ENCODE measurements at places on chromosomes 7 and 10. TPM values are rescaled to one million over a fixed set of nuclear protein-coding genes. Genes with fewer than 3 reads are reported as not detected.
A peak's percentile ranks its signal among the peaks of the same experiment; 100 is the strongest.

GRCh38 chr7:86328801-86329433 is 314.8 kb upstream of the GRM3 start:
- no peaks in the 10 kb centered on the region for H3K27me3 ChIP-seq
- no peak for DNase-seq
- no peak overlapping the region for H3K4me3 ChIP-seq
- no peak overlapping the region for H3K27ac ChIP-seq
- H3K36me3 ChIP-seq = no peaks in the 10 kb centered on the region

CCDC126 gene
- 17.4 TPM for total RNA-seq

HOXA4 gene
- 0.55 TPM for total RNA-seq

DNA sequence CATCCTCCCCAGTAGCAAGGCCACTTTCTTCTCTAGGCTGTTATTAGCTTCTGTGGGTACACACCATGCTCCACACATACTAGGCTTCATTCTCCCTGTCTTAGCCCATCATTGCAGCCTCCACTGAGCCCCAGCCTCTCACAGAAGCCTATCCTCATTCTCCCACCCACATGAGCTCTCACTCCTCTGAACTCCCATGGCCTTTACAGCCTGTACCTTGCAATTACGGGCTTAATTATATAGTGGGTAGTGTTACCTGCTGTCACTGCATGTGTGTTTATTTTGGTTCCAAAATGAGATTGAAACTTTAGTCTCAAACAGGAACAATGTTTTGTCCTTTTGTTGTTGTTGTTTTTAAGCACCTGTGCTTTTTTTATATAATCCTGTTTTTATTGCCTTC is 460.0 kb downstream of the KCNMA1 start:
- no peak overlapping the region for H3K4me3 ChIP-seq
- no peak overlapping the region for H3K27ac ChIP-seq
- H3K4me1 ChIP-seq = no peaks in the 10 kb centered on the region
- no peak for DNase-seq
- H3K27me3 ChIP-seq = no peaks in the 10 kb centered on the region

GIMAP1 gene
- 5.8 TPM for total RNA-seq

CFAP70 gene
- 1.8 TPM for total RNA-seq

NEUROG3 gene
- not detected for total RNA-seq

DNA sequence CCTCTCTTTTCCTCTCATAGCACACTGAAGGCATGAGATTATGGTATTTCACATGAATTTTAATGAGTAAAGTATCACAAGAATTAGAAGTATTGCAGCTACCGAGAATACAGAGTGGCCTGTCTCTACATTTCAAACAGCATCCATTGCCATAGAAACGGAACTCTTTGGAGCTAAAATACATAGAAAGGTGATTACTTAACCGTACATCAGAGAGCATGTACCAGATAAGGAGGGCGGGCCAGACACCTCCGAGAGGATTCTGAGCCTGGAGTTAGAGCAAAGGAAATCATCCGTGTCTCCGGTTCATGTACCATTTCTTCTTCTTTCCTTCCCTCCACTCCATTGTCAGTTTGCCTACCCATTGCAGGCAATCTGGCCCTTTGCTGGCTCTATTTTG is 196.7 kb downstream of the KLF6 start:
- DNase-seq = no peak
- no peaks in the 10 kb centered on the region for H3K27me3 ChIP-seq
- H3K4me1 ChIP-seq = no peaks in the 10 kb centered on the region

- H3K27me3 ChIP-seq = no peaks in the 10 kb centered on the region
- H3K4me1 ChIP-seq = peaks cover 95% of the 10 kb centered on the region
- DNase-seq = no peak
- H3K4me3 ChIP-seq = no peak overlapping the region
- H3K27ac ChIP-seq = peak overlapping the region; percentile 52
- H3K36me3 ChIP-seq = no peaks in the 10 kb centered on the region
Measured at GRCh38 chr7:6256109-6256483, 16.3 kb downstream of the CYTH3 start.

- no peaks in the 10 kb centered on the region for H3K27me3 ChIP-seq
- no peak for DNase-seq
- no peak overlapping the region for H3K27ac ChIP-seq
- H3K36me3 ChIP-seq = no peaks in the 10 kb centered on the region
- no peak overlapping the region for H3K4me3 ChIP-seq
- peaks cover 14% of the 10 kb centered on the region for H3K4me1 ChIP-seq
Measured at GRCh38 chr10:48364659-48365405, 58.4 kb downstream of the MAPK8 start.

POLR2J2 gene
- total RNA-seq = not detected

DNA sequence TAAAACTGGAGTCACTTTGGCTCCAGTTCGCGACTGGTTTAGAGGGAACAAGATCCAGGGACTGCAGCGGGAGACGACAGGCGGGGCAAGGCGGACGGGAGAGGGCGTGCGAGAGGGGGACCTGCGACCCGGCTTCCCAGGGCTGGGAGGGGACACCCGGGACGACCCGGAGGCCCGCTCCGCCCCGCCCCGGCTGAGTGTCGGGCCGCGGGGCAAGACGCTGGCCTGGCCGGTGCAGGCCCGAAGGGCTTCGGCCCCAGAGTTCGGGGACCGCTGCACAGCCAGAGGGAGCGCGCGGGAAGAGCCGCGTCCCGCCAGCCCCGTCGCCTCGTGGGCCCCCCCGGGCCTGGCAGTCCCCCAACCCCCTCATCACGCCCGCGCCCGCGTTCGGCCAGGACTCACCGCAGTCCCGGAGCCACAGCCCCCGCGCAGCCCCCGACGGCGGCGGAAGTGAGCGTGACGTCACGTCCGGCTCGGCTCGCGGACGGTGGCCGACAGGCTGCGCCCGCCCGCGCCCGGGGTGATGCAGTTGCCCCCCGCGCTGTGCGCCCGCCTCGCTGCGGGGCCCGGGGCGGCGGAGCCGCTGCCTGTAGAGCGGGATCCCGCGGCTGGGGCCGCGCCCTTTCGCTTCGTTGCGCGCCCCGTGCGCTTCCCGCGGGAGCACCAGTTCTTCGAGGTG is at the start of the genes TUBGCP2 and ZNF511:
TSS of gene TUBGCP2 (minus strand) at position 452 of the 679 bp plus-strand sequence. CDS start 5,931 bp downstream, outside the sequence.
TSS of gene ZNF511 (plus strand) at position 494 of the 679 bp plus-strand sequence. CDS start at position 524, 30 bp downstream.
- peak; percentile 89 for DNase-seq
- peak within 1 kb of the TSS; percentile 100 for H3K4me3 ChIP-seq
- peak within 1 kb of the TSS; percentile 96 for H3K27ac ChIP-seq
- peaks cover 38% of the 10 kb centered on the region for H3K36me3 ChIP-seq

- H3K27ac ChIP-seq = no peak overlapping the region
- H3K4me3 ChIP-seq = no peak overlapping the region
- no peaks in the 10 kb centered on the region for H3K4me1 ChIP-seq
- DNase-seq = no peak
Measured at GRCh38 chr7:25758559-25758958, 393.4 kb upstream of the NFE2L3 start.

SLC26A4 gene
- total RNA-seq = not detected

DNA sequence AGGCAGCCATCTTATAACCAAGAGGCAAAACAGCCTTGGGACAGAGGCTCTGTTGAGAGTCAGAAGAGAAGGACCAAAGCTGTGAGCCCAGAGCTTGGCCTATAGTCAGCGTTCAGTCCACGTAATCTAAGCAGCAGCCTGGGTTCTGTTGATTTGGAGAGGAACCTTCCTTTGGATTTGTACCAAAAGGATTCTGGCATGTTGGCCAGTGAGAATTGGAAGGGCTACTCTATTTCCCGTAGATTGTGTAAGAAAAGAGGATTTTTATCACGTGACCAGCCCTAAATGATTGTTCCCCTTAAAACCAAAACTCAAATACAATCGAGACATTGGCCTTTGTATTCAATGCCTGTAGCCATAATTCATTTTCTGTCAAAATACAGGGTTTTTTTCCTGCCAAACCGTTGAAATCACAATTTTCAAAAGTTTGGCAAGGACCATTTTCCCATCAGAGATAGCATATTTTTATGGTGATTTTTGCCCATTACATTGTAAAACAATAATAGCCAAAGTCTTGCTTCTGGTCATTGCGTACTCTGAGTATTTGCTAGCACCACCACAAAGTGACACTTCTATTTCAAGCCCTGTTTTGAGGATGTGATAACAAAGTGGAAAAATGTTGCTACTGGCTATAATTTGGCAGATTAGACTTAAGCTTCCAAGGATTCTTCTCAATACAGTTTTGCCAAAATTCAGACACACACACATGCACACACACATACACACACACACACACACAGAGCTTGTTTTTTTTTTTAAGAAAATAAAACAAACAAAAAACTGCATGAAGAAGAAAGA is 23.1 kb upstream of the BMPER start:
- H3K4me3 ChIP-seq = no peak overlapping the region
- H3K27me3 ChIP-seq = no peaks in the 10 kb centered on the region
- no peaks in the 10 kb centered on the region for H3K36me3 ChIP-seq
- no peaks in the 10 kb centered on the region for H3K4me1 ChIP-seq
- DNase-seq = no peak

DNA sequence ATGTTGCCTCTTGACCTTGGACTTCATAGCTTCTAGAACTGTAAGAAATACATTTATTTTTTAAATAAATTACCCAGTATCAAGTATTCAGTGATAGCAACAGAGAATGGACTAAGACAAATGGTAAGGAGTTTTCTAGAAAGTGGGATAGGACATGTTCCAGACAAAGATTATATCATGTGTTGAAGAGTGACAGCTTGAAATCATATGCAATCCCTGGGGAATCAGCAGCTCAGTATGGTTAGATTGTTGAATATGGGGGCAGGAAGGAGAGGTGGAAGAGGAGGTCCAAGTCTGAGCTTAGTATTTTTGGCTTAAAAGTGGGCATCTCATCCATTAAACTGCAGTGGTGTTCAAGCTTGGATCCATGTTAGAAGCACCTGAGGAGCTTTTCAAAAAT is 74.1 kb downstream of the ENTPD1 start:
- H3K27ac ChIP-seq = no peak overlapping the region
- no peak overlapping the region for H3K4me3 ChIP-seq
- peaks cover 15% of the 10 kb centered on the region for H3K4me1 ChIP-seq
- H3K27me3 ChIP-seq = no peaks in the 10 kb centered on the region
- H3K36me3 ChIP-seq = no peaks in the 10 kb centered on the region
- DNase-seq = no peak

SPDYE16 gene
- total RNA-seq = not detected

GRCh38 chr7:95297041-95297440 is 27.3 kb downstream of the PON1 start:
- no peaks in the 10 kb centered on the region for H3K27me3 ChIP-seq
- H3K4me1 ChIP-seq = no peaks in the 10 kb centered on the region
- no peaks in the 10 kb centered on the region for H3K36me3 ChIP-seq
- no peak for DNase-seq
- no peak overlapping the region for H3K27ac ChIP-seq

DNA sequence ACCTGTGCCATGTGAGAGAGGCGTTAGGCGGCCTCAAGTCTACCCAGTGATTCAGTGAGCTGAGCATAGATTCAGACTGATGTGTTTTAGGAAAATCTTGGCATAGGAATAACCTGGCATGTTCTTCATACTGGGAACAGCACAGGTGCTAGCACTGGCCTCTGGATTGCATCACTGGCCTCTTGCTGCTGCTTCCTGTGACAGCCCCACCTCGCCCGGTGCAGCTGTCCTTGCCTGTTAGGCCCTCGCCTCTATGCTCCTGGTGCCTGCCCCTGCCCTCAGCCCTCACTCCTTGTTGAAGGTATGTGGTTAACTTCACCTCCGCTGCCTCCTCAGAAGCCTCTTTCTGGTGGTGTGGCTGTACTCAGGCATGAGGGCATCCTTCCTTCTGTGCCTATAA is 46.2 kb downstream of the BLNK start:
- H3K27ac ChIP-seq = no peak overlapping the region
- H3K4me3 ChIP-seq = no peak overlapping the region
- DNase-seq = no peak
- H3K36me3 ChIP-seq = peaks cover 11% of the 10 kb centered on the region

DNA sequence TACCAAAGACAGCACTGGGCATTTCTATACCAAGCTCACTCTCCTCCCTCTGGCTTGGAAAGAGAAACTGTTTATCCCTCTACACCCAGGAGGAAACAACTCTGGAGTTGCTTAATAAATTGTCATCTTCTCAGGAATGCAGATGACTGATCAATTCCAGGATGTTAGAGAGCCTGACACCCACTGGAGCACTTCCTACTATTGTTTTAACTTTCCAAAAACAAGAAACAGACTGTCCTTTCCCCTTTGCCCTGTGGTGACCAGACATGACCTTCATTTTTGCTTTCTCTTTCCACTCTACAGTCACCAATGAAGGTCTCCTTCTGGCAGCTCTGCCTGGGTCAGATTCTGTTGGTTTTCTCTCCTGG is 19.6 kb downstream of the GIMAP4 start:
- peaks cover 5% of the 10 kb centered on the region for H3K4me1 ChIP-seq
- H3K27me3 ChIP-seq = no peaks in the 10 kb centered on the region
- H3K4me3 ChIP-seq = no peak overlapping the region
- H3K27ac ChIP-seq = peak overlapping the region; percentile 63
- DNase-seq = peak; percentile 30

TMEM120A gene
- total RNA-seq = 24.2 TPM

DNA sequence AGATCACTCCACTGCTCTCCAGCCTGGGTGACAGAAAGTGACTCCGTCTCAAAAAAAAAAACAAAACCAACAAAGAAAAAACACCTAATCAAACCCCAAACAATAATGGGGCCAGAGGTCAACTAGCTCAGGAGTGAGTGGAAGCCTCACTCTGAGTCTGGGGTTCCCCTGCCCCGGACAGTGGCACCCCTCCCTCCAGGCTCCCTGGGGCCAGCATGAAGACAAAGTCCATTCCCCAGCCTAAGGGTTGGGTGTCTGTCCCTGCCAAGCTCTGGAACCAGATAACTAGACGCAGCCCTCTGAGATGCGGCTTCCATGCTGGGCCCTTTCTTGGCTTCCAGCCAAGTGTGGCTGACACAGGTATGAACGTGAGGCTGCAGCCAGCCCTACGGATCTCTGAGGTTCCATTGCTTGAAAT is 1.7 kb upstream of the FUOM start:
- H3K4me1 ChIP-seq = peaks cover 50% of the 10 kb centered on the region
- H3K27ac ChIP-seq = no peak overlapping the region
- peaks cover 31% of the 10 kb centered on the region for H3K36me3 ChIP-seq
- no peaks in the 10 kb centered on the region for H3K27me3 ChIP-seq
- no peak overlapping the region for H3K4me3 ChIP-seq

GRCh38 chr10:118565301-118566075 is 30.0 kb downstream of the PRLHR start:
- no peak overlapping the region for H3K27ac ChIP-seq
- no peaks in the 10 kb centered on the region for H3K36me3 ChIP-seq
- H3K4me1 ChIP-seq = no peaks in the 10 kb centered on the region
- H3K4me3 ChIP-seq = no peak overlapping the region
- no peak for DNase-seq
